ENCODE measurements at places on chromosomes 12 and 14.

DNA sequence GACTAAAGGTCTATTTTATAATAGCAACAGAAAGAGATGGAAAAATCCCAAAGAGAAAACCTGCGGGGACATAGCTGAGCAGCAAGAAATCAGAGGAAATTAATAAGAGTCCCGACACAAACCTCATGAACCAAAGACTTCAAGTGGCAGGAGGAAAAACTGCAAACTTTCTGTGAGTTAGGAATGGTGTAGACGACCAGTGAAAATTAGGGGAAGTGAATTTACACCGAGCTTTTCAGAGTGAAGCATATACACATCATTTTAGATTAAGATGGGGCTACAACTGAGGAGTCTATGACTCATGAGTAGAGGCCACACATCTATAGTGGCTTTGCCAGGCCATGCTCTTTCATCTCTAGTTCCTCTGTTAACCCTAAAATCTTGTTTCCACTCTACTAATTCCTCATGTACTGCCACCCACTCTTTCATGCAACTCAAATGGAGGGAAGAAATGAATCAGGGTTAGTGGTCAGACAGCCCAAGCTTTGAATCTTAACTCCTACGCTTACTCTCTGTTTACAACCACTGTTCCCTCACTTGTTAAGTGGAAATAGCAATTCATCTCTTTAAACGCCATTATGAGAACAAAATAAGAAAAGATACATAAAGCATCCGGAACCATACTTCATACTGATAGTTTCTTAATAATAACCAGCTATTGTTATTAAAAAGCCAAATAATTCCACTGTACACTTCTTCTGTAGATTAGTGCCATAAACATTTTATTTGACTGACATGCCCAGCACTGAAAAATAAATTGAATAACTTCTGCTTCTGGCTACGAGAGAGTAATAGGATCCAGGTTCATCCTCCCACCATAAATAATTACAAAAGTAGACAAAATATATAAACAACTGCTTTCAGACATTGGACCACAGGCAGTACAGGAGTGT is 219.3 kb downstream of the RMST start:
- DNase-seq = no peak

DNA sequence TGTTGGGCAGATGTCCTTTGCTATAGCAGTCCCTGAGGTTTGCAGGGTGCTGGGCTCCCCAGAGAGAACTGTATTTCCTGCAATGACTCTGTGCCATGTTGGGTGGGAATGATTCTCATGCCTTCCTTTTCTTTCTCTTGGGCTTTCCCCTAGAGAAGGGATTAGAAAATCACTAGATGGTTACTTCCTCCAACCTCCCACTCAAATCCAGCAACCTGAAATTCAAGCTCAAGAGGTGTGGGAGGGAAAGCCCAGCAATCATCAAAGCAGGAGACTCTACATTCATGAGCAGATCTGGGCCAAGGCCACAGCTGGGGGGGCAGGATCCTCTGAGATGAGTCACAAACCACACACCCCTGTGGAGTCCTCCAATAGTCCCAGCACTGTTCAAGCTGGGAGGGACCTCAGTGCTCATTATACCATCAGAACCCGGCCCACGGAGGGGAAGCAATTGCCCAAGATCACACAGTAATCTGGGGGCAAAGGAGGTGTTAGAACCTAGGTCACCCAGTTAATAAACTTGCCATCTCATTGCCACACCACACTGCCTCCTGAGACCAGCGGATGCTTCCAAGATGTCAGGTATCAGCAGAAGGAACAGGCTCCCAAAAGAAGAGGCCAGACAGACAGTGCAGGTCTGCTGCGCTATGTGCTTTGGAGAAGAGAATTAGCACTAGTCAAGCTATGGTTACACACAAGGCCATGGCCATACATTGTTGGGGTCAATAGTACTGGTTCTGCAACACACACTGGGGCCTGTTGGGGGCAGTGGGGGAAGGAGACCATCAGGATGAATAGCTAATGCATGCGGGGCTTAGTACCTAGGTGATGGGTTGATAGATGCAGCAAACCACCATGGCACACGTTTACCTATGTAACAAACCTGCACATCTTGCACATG is 65.7 kb downstream of the TTC9 start:
- peak; percentile 88 for DNase-seq

DNA sequence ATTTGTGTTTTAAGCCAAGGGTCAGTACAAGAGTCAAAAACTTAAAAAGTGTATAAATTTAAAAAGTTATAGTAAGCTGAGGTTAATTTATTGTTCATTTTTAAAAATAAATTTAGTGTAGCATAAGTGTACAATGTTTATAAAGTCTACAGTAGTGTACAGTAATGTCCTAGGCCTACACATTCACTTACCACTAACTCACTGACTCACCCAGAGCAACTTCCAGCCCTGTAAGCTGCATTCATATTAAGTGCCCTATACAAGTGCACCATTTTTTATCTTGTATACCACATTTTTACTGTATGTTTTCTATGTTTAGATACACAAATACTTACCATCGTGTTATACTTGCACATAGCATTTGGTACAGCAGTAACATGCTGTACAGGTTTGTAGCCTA is 37.7 kb downstream of the GPR137C start:
- no peak for DNase-seq

- no peak for DNase-seq
Observed at GRCh38 chr14:76271041-76271755, 104.7 kb upstream of the ESRRB start.

GRCh38 chr12:28086521-28087155 is 103.6 kb upstream of the CCDC91 start:
- DNase-seq = no peak

DNA sequence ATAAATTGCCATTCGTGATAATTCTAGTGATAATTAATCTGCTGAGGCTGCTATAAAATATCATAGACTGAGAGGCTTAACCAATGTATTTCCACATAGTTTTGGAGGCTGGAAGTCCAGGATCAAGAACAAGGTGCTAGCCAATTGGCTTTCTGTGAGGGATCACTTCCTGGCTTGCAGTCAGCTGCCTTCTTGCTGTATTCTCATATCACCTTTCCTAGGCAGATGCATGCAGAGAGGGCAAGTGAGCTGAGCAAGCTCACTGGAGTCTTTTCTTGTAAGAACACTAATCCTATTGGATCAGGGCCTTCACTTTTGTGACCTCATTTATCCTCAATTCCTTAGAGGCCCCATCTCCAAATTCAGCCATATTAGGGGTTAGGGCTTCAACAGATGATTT is 640.7 kb downstream of the DIO2 start:
- no peak for DNase-seq

- no peak for DNase-seq
Observed at GRCh38 chr12:107503129-107503855, 182.3 kb upstream of the PWP1 start.

GRCh38 chr12:82740129-82741000 is 53.7 kb downstream of the TMTC2 start:
- no peak for DNase-seq

- no peak for DNase-seq
Observed at GRCh38 chr12:13851828-13852227, 129.6 kb downstream of the GRIN2B start.

- DNase-seq = no peak
Observed at GRCh38 chr14:54767139-54767431, 135.5 kb downstream of the GCH1 start.

GRCh38 chr12:55972911-55973598 is 823 bp upstream of the RAB5B start:
- DNase-seq = no peak

GRCh38 chr12:89736995-89737394 is 28.4 kb upstream of the ATP2B1 start:
- no peak for DNase-seq

All from suppressor macrophage treated with lipopolysaccharide for 1 hour (primary cell).